CD4-positive, alpha-beta memory T cell (primary cell): ENCODE measurements at places on chromosomes 4 and X. TPM values are rescaled to one million over a fixed set of nuclear protein-coding genes. Genes with fewer than 3 reads are reported as not detected.

Gene CFAP99
- total RNA-seq, result 0.19 TPM

Gene LUZP4
- total RNA-seq, result not detected

Gene SMIM10
- total RNA-seq, result not detected

Gene SCD5
- total RNA-seq, result not detected

Gene IL9R
- 22.9 TPM for total RNA-seq

Gene MAGEA2
- not detected for total RNA-seq

DNA sequence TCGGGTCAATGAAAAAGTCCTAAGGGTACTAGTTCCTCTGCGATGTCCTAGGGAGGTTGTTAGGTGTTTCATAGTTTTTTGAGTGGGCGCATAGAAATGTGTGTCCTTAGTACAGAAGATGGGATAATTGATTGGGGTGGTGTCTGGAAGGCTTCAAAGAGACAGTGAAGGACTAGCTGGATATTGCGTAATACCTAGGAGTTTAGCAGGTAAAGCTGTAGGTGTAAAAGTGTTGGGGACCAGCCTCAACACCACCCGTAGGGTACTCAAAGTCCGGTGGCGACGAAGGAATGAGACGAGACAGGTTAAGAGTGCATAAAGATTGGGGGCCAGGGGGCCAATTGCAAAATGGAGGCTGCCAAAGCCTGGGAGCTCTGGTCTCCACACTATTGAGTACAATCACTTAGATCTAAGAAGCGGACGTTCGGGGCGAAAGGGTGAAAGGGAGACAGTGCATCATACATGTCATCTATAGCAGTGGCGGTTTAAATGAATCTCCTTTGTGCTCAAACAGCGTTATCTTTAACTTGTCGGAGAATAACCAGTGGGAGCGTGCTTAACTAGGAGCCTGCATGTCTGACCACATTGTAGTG is 1.0 kb downstream of the TRMT44 start:
- H3K4me1 ChIP-seq, result peaks cover 51% of the 10 kb centered on the region
- H3K4me3 ChIP-seq, result peak overlapping the region; percentile 88
- H3K27me3 ChIP-seq, result no peaks in the 10 kb centered on the region
- H3K36me3 ChIP-seq, result peaks cover 4% of the 10 kb centered on the region

DNA sequence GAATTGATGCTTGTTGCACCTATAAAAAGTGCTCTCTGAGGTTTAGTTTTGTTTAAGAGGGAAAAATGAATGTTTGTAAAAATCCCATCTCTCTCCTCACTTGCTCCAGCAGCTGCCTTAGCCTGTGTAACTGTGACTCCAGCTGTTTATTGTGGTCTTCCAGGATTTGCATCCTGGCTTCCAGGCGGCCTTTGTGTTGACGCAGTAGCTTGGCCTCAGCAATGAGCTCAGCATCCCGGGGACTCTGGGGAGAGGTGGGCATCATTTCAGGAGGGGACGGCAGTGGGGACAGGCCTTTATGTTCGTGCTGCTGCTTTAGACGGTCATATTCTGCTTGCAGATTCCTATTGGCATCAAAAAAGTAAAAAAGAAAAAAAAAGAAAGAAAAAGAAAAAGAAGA is 75.3 kb upstream of the FTHL17 start:
- no peaks in the 10 kb centered on the region for H3K4me1 ChIP-seq
- H3K27ac ChIP-seq, result no peak overlapping the region
- H3K4me3 ChIP-seq, result no peak overlapping the region
- H3K36me3 ChIP-seq, result no peaks in the 10 kb centered on the region

DNA sequence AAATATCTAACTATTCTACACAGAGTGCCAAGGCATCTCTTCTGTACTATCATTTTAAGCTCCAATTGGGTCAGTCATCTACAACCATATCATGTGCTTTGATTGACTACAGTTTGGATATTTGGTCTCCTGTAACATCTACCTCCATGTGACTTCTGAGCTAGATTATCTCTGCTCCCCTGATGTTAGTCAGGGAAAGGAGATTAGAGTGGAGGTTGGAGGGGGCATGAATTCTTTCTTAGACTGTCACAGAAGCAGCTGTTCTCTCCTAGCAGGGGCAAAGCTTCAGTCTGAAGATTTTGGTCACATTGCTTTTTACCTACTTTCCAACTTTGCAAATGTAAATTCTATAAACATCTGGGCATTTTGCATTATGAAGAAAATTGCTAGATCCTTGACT is 62.6 kb upstream of the C4orf54 start:
- H3K27ac ChIP-seq, result no peak overlapping the region
- no peak for DNase-seq
- H3K36me3 ChIP-seq, result no peaks in the 10 kb centered on the region
- H3K4me1 ChIP-seq, result no peaks in the 10 kb centered on the region
- H3K27me3 ChIP-seq, result no peaks in the 10 kb centered on the region
- H3K4me3 ChIP-seq, result no peak overlapping the region

DNA sequence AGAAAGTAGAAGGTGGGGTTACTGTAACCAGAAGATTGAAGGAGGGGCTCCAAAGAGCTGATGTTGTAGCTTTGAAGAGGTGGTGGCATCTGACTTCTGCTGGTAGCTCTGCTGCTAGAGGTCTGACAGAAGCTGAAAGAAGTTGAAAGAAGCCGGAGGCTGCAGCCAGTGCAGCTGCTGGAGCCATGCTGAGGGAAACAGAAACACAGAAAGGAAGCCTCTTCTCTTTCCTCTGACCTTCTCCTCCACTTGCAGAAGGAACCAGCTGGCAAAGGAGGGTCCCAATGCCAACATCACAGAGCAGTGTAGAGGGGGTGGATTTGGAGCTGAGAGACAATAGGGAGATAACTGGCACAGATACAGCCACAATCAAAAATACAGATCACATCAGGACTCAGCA is 89.3 kb upstream of the HHIP start:
- DNase-seq, result no peak
- no peak overlapping the region for H3K27ac ChIP-seq
- no peaks in the 10 kb centered on the region for H3K36me3 ChIP-seq
- H3K27me3 ChIP-seq, result no peaks in the 10 kb centered on the region

DNA sequence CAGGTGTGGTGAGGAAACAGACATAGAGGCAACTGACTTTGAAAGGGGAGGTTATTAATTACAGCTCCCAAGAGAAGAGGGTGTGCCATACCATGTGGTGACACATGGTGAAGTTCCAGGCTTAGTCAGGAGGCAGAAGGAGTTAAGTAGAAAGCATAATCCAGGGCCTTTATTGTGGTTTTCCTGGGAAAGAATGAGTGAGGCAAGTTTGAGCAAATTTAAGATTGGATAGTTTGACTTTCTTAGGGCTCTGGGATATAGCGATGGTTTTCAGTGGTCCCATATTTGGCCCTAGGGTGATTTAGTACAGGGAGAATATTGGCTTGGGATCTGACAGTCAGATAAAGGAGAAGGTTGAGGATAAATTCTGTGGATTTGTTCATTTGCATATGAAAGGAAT is 495.9 kb upstream of the FSTL5 start:
- no peak overlapping the region for H3K27ac ChIP-seq
- no peaks in the 10 kb centered on the region for H3K4me1 ChIP-seq
- no peaks in the 10 kb centered on the region for H3K36me3 ChIP-seq
- no peak overlapping the region for H3K4me3 ChIP-seq
- DNase-seq, result no peak
- H3K27me3 ChIP-seq, result no peaks in the 10 kb centered on the region

- no peaks in the 10 kb centered on the region for H3K4me1 ChIP-seq
- no peak overlapping the region for H3K27ac ChIP-seq
- no peaks in the 10 kb centered on the region for H3K27me3 ChIP-seq
- DNase-seq, result no peak
- no peak overlapping the region for H3K4me3 ChIP-seq
Measured at GRCh38 chr4:182643801-182644682, 273.1 kb downstream of the DCTD start.

- peak overlapping the region; percentile 84 for H3K4me3 ChIP-seq
- H3K36me3 ChIP-seq, result no peaks in the 10 kb centered on the region
- H3K4me1 ChIP-seq, result peaks cover 26% of the 10 kb centered on the region
- DNase-seq, result no peak
- H3K27me3 ChIP-seq, result no peaks in the 10 kb centered on the region
Measured at GRCh38 chr4:147732518-147733235, 789 bp downstream of the ARHGAP10 start.

DNA sequence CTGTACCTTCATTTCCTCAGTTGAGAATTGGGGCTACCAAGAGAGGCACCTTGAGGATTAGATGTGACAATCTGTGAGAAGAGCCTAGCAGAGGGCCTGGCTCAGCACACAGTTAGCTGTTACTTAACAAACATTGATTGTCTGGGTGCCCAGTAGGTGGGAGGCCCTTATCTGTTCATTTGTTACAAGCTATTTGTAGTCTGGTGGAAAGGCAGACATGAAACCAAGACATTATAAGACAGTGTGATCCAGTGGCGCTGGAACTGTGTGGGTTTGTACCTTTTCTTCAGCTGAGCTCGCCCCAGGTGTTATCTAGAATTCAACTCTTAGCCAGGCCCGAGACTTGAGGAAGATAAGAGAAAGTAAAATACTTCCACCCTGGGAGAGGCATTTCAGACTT is 16.9 kb downstream of the AKAP4 start:
- H3K27ac ChIP-seq, result no peak overlapping the region
- H3K4me1 ChIP-seq, result no peaks in the 10 kb centered on the region
- H3K27me3 ChIP-seq, result no peaks in the 10 kb centered on the region
- no peak overlapping the region for H3K4me3 ChIP-seq

- no peaks in the 10 kb centered on the region for H3K27me3 ChIP-seq
- H3K36me3 ChIP-seq, result no peaks in the 10 kb centered on the region
- no peaks in the 10 kb centered on the region for H3K4me1 ChIP-seq
Measured at GRCh38 chr4:168796362-168797106, 213.5 kb downstream of the CBR4 start.

DNA sequence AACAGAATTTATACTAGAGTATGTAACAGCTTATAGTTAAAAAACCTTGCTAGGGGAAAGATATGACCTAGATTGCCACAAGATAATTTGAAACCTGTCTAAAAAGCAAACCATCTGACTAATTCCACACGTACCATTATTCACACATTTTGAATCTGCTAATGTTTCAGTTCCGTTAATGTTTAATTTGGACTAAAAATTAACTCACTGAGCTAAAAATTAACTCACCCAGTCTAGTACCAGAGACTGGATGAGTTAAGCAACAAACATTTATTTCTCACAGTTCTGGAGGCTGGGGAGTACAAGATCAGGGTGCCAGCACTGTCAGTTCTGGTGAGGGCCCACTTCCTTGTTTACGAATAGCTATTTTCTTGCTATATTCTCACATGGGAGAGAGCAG is 231.5 kb upstream of the DIAPH2 start:
- no peaks in the 10 kb centered on the region for H3K4me1 ChIP-seq
- H3K27me3 ChIP-seq, result no peaks in the 10 kb centered on the region
- no peaks in the 10 kb centered on the region for H3K36me3 ChIP-seq
- no peak overlapping the region for H3K27ac ChIP-seq
- no peak for DNase-seq

DNA sequence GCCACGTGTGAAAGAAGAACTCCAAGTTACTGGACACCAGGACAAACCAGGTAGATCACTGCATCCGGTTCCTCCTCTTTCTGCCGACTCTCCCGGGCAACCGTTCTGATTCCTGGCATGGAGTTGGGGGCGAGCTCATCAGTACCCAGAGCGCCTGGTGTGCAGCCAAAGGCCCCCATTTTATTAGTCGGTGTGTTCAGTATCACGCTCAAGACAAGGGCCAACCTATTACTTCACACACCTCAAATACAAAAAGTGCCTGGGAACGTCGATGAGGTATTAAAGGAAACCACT is 2.8 kb upstream of the CTBP1 start:
- no peak overlapping the region for H3K4me3 ChIP-seq
- H3K4me1 ChIP-seq, result peaks cover 65% of the 10 kb centered on the region
- H3K27ac ChIP-seq, result peak overlapping the region; percentile 88
- no peak for DNase-seq

DNA sequence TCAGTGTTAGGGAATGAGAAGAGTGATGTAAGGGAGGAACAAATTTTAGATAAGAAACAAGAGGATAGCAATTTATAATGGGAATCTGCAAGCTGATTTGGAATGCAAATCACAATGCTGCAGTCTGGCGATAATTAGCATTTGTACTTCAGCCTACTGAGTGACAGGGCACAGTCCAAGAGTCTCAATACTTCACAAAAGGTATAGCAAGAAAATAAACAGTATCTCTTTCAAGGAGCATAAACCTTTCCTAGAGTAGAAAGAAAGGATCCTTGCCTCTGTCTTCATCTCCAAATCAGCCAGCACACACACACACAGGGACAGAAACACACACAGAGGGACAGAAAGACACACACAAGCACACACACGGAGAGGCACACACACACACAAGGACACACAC is 1.1 kb upstream of the GPM6A start:
- no peaks in the 10 kb centered on the region for H3K4me1 ChIP-seq
- DNase-seq, result no peak
- H3K36me3 ChIP-seq, result no peaks in the 10 kb centered on the region
- no peak overlapping the region for H3K27ac ChIP-seq
- no peak overlapping the region for H3K4me3 ChIP-seq

- H3K27ac ChIP-seq, result no peak overlapping the region
- H3K4me1 ChIP-seq, result no peaks in the 10 kb centered on the region
- no peak for DNase-seq
- no peak overlapping the region for H3K4me3 ChIP-seq
- H3K27me3 ChIP-seq, result no peaks in the 10 kb centered on the region
Measured at GRCh38 chrX:25079020-25079419, 63.3 kb upstream of the ARX start.
